ENCODE measurements at places on chromosomes 6 and 20.

- no peak for DNase-seq
Observed at GRCh38 chr6:84835340-84835739, 70.9 kb upstream of the TBX18 start.

- DNase-seq: no peak
Observed at GRCh38 chr6:63525186-63525878, 46.9 kb upstream of the LOC128125822 start.

- no peak for DNase-seq
Observed at GRCh38 chr6:30601436-30601814, 15.6 kb downstream of the PPP1R10 start.

DNA sequence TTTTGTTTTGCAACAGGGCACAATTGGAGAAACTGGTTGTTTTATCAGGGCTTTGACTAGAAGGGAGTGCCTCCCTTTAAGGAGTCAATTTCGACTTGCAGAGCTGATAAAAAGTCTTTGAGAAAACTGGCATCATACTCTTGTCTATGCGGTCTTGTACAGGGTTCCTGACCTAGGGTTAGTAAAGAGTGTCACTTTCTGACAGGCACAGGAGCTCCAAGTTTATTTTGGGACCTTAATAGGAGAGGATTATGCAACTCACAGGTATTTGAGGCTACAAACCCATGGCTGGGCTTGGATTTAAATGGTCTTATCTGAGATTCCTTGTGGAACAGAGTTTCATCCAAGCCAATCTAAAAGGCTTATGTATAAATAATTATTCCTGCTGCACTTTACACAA lies 365.4 kb downstream of the HTR1B start:
- DNase-seq: no peak

GRCh38 chr6:79707621-79708020 lies 76.5 kb downstream of the SH3BGRL2 start:
- no peak for DNase-seq

DNA sequence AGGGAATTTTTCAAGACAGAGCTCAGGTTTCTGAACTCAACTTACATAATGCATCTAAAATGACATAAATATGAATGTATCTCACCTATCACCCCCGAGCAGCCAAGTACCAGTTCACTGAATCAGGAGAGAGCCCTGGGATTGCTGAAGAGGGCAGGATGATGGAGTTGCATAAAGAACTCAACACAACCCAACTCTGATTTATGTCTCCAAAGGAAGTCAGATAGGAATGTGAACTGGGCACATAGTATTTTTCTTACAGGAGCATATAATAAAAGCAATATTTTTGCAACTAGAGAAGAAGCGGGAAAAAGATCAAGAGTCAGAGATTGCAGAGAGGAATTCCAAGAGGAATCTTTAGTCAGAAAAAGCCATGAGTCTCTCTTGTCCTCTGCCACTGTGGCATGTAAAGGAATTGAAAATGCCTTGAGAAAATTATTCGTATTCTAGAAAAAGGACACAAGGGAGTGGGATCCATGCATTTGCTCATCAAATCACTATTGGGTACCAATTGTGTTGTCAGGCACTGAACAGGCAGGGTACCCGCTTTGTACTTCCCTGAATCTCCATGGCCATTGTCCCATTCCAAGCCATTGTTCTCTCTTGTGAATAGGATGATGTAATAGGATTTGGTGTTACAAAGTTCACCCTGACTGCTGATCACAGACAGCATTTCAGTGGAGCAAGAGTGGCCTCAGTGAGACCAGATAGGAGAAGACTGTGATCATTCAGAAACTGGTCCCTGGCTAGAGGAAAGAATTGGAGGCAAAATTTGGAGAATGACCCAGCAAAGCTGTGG lies 16.3 kb downstream of the RIN2 start:
- DNase-seq: no peak

- DNase-seq: peak; percentile 53
Observed at GRCh38 chr6:157107915-157108651, 215.2 kb downstream of the TMEM242 start.

- no peak for DNase-seq
Observed at GRCh38 chr6:85058806-85059205, 294.4 kb upstream of the TBX18 start.

GRCh38 chr6:132797951-132798868 lies at the start of gene SLC18B1:
TSS of gene SLC18B1 (minus strand) at chr6:132798637. CDS start at chr6:132798456, 181 bp downstream.
- DNase-seq: no peak

DNA sequence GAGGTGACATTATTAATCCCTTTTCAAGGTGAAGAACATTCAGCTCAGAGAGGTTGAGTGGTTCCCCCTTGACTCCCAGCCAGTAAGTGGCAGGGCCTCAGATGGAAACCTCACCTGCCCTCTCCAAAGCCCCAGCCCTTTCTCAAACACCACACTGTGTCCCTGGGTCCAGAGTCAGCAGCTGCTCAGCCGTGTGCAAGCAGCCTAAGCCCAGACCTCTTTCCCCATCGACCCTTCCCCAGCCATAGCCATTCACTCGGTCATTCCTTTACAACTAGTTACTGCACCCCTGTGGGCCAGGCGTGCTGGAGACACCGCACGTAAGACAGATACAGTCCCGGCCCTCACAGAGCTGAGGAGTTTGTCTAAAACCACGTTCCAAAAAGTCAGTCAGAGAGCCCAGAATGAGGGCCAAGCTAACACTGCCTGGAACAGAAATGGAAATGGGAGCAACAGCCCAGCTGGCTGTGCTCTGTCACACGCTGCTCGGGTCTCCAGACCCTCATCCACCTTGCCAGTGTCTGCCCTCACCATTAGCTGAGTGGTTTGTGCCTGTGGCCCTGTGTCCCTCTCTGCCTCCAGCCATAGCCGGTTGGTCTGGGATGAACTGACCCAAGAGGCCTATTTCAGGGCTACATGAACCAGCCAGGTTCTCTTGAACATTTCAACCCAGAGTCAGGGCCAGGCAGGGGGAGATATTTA lies 29.6 kb downstream of the ZC3H12D start:
- DNase-seq: no peak

- no peak for DNase-seq
Observed at GRCh38 chr6:109925075-109925474, 53.0 kb upstream of the GPR6 start.

DNA sequence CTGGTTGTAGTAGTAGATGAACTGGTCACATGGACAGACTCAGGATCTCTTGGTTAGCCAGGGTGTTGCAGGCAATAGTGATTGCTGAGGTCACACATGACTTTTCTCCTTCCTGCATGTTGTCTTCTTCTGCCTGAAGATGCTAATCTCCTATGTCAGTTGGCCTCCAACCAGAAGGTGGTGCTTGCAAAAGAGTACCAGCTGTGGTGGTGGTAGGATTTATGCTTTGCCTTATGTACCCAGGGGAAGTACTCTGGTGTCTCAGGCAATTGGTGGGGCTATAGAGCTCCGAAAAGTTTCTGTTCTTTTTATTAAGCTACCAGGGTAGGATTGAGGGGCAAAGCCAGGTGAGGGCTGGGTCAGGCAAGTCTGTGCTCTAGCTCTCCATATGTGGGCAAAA lies 98.5 kb downstream of the CARMIL1 start:
- no peak for DNase-seq

Data from skin of body (tissue), 3 donors.